ENCODE measurements at places on chromosomes 2 and 18.

DNA sequence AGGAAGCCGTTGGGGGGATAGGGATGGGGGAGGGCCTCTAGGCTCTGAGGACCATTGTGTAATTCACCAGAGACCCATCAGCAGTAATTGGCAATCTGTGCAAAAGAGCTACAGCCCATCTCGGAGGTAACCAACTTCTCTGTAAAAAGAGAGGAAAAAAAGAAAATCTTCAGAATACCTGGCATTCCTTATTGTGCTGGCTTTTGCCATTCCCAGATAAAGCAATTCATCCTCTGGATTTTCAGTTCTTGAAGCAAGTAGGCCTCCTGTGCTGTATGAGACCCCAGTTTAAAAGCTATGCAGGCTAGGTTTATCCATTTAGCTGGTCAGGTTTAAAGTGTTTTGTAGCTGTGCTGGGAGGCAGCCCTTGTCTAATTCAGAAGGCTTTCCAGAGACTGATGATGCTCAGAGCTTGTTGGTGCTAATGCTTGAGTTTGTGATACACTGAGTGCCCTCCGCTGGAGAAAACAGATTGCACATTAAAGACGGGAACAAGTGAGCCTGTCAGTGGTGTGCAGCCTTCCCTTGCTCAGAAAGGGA, at the start of gene LRRTM4:
LRRTM4 (minus strand) TSS at position 446 of the 540 bp plus-strand sequence.
- peak; percentile 24 for DNase-seq

GRCh38 chr2:20482725-20483124, 35.9 kb downstream of the RHOB start:
- no peak for DNase-seq

GRCh38 chr18:60372596-60372995, at the start of gene MC4R:
MC4R (minus strand) TSS chr18:60372775; CDS start chr18:60372349, 426 bp downstream.
- peak; percentile 83 for DNase-seq

DNA sequence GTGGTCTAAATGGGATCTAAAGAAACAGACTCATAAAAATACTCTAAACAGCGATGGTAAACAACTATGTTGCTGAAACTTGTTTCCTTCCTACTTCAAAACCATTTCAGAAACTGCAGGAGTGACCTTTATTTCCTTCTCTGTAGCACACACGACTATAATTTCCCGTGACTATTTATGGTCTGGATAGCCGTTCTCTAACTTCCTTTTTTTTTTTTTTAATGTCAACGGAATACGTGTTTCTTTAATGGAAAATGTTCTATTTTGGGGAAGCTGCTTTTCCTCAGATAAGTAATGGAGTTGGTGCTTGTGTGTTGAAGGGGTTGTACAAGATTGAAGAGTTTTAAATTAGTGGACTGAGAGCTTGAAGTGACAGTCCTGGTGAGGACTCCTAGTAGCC, 224.1 kb downstream of the PHLPP1 start:
- DNase-seq, result peak; percentile 31

DNA sequence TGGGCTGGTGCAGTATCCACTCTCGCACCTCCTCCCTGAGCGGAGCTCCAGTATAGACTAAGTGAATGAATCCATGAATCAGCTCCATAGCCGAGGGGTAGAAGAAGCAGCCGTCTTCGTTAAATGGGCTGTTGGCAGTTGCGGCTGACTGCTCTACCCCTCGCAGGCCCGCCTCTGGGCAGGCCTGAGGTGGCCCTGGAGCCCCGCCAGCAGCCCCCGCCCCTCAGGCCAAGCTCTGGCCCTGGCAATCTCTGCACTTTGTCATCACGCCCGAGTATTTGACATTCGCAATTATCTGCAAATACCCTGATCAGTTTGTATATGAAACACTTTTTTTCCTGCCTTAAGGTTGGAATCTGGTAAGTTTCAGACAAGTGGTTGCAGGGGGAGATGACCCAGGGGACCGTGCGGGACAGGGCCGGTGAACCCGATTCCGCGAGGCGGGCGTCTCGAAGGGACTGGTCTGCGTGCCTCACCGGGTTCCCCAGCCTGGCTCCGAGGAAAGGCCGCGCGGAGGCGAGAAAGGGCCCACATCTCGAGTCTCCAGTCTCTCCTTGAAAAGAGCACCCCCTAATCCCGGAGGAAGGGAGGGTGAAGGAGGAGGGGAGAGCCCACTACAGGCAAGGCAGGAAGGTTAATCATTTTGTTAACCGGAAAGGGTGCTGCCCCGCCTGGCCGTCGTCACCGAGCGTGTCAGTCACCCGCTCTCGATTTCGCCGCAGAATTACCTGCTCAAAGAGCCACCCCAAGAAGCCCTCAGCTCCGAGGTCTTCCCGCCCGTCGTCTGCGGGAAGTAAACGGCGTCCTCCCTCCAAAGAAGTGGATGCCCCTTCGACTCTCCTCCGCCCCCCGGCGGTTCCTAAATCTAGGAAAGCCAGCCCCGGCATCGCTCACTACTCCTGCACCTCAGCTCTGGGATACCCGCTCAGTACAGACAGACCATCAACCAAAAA, 11.1 kb upstream of the SATB2 start:
- DNase-seq, result no peak

- no peak for DNase-seq
Observed at GRCh38 chr2:203811491-203812221, 55.9 kb upstream of the CTLA4 start.

Measured in left kidney (tissue), 8 donors.